ENCODE measurements at places on chromosomes 6 and 20. TPM values are rescaled to one million over a fixed set of nuclear protein-coding genes. Genes with fewer than 3 reads are reported as not detected.

Gene WFDC5
- not detected for total RNA-seq

- DNase-seq = peak; percentile 24
These were observed 73.4 kb upstream of the NOX3 start for GRCh38 chr6:155528982-155529453.

Gene FILIP1
- total RNA-seq = 22.9 TPM

GRCh38 chr6:44300292-44300823 lies 12.8 kb downstream of the AARS2 start:
- no peak for DNase-seq

- no peak for DNase-seq
These were observed 192.2 kb downstream of the FARS2 start for GRCh38 chr6:5453546-5453945.

Gene TXLNB
- 0.75 TPM for total RNA-seq

GRCh38 chr20:37311710-37312355 lies 22.4 kb downstream of the MANBAL start:
- DNase-seq = no peak

GRCh38 chr6:145508107-145508506 lies 227.2 kb downstream of the EPM2A start:
- DNase-seq = no peak

GRCh38 chr6:72699159-72699558 lies 77.3 kb downstream of the KCNQ5 start:
- DNase-seq = no peak

DNA sequence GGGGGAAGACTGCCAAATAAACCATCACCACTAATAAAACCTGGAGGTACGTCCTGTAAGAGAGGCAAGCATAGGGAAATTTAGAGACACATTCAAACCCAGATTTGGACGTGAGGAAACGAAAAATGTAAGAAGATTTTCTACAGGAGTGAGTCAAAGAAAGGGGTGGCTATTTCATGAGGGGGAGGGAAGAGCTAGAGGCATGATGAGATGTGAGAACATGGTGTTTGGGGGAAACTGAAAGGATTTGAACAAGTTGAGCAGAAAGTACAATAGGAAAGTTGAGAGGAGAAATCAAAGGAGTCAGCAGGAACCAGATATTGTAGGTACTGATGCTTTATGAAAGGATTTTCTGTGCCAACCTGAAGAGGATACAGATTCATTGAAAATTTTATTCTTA lies 179.1 kb upstream of the HS3ST5 start:
- DNase-seq = no peak

Gene MOG
- not detected for total RNA-seq

DNA sequence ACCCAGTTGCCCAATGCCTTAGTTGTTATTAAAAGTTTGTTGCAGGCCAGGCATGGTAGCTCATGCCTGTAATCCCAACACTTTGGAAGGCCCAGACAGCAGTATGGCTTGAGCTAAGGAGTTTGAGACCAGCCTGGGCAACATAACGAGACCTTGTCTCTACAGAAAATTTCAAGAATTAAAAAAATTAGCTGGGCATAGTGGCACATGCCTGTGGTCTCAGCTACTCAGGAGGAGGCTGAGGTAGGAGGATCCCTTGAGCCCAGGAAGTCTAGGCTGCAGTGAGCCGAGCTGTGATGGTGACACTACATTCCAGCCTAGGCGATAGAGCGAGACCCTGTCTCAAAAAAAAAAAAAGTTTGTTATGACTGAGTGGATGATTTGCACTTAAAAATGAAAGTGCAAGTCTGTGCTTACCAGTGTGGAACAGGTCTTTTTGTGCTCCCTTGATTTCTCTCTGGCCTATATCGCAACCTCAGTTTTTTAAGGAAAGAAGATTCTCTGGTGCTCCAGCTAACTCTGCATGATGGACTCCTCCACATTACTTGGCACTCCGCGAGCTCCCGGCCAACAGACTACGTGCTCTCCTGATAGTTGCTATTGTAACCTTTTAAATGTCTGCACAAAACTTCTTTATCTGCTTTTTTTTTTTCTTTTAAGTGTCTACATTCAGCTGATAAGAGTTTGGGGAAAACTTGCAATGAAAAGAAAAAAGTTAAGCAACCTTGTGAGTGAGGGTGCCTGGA lies 22.1 kb downstream of the ZKSCAN3 start:
- no peak for DNase-seq

Gene RFX6
- not detected for total RNA-seq

GRCh38 chr6:91608428-91608827 lies 1021.6 kb upstream of the MAP3K7 start:
- no peak for DNase-seq

Gene LCA5
- total RNA-seq = 5.7 TPM

- no peak for DNase-seq
These were observed 133.1 kb upstream of the PRDM1 start for GRCh38 chr6:105952772-105953690.

Gene RIPPLY2
- total RNA-seq = not detected

GRCh38 chr6:30913721-30914075 lies 340 bp upstream of the VARS2 start:
- DNase-seq = no peak

GRCh38 chr6:148044261-148044751 lies 298.3 kb upstream of the SASH1 start:
- no peak for DNase-seq

DNA sequence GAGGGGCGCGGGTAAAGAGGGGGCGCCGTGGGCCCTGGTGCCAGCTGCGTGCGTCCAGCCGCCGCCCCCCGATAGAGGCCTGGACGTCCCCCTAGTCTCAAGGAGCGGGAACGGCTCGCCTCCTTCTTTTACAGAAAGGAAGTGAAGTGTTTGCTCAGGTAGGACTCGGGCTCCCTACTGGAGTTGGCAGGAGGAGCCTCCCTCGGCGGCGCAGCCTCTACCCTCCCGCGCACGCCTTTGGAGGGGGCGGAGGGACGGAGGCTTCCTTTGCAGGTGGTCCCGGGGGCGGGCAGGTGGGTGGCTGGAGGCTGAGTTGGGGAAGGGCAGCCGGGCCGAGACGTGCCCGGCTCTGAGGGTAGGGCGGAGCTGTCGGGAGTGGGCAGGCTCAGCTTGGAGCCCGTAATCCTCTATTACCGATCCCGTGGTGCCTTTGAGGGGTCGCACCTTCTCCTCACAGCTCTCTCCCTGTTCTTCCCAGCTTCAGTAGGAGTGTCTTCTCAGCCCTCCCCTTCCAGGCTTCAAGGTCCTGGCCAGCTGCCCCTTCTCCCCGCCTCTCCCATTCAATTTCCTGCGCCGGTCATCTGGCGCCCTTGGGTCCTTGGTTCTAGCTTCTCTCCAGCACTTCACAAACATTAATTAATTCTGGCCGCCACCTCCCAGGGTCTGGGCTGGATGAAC lies 728 bp downstream of the ITPR3 start:
- DNase-seq = no peak

Gene CAPN11
- total RNA-seq = 0.95 TPM

Gene TENT5A
- 26.6 TPM for total RNA-seq

DNA sequence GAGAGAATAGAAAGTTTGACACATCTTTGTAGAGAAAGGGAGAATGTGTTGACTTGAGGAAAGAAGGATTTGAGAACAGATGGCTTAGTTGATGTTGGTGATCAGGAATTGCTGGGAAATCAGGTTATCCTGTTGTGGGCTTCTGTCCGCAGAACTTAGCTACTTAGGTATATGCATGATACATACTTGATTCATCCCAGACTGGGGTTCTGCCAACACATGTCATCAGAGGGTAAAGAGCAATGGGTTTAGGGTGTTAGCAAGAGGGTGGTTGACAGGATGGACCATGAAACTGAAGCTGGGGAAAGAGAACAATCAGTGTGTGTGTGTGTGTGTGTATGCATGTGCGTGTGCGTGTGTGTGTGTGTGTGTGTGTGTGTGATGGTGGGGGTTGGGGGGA lies 50.6 kb upstream of the NELFCD start:
- DNase-seq = no peak

GRCh38 chr6:21193790-21194475 lies 399.6 kb upstream of the SOX4 start:
- DNase-seq = no peak

DNA sequence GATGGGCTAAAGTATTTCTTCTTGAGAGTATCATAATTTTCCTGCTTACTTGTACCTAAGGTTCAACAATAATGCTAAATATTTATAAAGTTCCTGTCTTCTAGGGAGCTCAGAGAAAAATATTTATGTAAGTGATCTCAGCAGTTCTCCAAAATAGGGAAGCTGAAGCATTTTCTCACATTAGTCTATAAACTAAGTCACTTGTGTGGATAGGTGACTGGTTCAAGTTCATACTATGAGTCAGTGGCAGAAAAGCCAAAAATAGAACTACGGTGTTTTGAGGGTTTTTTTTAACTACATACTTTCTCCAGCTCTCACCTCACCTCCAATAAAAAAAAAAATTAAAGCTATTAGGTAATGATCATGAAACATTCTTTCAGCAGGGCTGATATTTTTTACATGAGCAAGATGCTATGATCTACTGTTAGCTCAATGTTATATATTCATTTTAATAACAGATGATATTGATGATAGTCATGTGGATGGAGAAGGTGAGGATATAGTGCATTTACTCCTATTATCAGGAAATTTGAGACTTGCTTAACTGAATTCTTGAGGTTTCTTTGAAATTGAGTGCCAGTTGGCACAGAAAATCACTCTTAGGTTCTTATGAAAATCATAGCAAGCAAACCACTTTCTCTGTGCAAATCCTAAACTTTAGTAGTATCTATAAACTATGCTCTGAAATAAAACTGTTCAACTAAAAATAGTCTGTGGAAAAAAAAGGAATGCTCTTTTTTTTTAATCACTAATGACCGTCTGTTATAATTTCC lies 4.1 kb upstream of the MOXD1 start:
- no peak for DNase-seq

DNA sequence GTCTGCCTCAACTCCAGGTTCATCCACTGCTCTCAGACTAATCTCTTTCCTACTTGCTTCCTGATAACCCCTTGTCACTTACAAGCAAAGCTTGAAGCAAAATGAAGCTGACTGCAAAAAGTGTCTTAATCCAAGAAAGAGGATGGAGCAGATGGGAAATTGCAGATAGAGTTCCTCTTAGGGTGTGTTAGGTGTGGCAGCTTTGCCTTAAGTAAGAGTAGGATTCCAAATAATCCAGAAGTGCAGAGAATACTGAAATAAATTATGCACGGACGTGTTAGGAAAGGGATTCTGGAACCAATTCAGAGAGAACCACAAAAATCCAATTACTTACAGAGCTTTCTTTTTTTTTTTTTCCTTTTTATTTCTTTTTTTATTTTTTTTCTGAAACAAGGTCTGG lies 6.1 kb upstream of the RPL7L1 start:
- DNase-seq = no peak

Gene PRSS16
- 35.1 TPM for total RNA-seq

Gene ZNF831
- total RNA-seq = 1.4 TPM

- no peak for DNase-seq
These were observed 101.4 kb upstream of the INSM1 start for GRCh38 chr20:20266552-20266951.

- peak; percentile 36 for DNase-seq
These were observed 8.0 kb upstream of the SLC17A3 start for GRCh38 chr6:25882051-25882496.

Gene BPIFA1
- total RNA-seq = not detected

Gene SLPI
- total RNA-seq = 548 TPM

Gene KCNK15
- total RNA-seq = 14.2 TPM

DNA sequence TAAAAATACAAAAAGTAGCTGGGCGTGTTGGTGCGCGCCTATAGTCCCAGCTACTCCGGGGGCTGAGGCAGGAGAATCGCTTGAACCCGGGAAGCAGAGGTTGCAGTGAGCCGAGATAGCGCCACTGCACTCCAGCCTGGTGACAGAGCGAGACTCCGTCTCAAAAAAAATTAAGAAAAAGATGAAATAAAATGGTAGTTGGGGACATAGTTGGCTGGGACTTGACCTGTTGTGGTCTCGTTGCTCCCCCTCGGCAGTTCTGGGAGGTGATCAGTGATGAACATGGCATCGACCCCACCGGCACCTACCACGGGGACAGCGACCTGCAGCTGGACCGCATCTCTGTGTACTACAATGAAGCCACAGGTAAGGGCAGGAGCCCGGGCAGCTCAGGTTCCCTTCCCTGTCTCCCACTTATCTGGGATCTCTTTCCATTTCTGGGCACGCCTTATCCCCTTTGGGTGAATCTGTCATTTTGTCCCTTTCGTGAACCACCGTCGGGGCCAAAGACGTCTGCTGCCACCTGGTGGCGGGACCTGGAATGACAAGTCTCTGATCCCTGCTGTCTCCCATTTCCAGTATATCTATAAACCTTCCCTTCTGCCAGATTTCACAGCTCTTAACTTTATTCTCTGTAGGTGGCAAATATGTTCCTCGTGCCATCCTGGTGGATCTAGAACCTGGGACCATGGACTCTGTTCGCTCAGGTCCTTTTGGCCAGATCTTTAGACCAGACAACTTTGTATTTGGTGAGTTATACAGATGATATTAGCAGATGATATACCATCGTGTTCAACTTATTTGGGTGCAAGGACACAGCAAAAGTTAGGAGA lies 2.3 kb downstream of the TUBB start:
- DNase-seq = peak; percentile 88

DNA sequence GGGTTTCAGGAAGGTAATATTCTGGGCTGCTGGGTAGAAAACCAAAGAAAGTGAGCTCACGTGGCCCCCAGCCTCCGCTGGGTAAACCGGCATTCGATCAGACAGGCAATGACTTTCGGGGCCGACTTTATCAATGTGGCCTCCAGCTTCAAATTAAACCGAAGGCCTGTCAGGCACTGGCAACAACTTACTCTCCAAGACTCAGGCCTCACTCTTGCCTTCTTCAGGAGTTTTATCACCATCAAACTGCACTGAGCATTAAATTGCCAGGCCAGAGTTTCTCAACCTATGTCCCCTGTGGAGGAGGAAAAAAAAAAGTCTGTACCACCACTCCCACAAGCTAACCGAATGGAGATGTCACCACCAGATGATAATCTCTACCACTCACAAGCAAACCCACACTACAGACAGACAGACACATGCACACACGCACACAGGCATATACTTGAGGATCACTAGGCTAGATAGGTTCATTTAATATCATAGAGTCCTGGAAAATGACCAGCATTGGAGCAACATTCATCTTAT lies 1.1 kb upstream of the MBOAT1 start:
- DNase-seq = no peak

- peak; percentile 50 for DNase-seq
These were observed 1.3 kb downstream of the VEGFA start for GRCh38 chr6:43771210-43771857.
